ENCODE measurements at places on chromosomes 1 and 21. TPM values are rescaled to one million over a fixed set of nuclear protein-coding genes. Genes with fewer than 3 reads are reported as not detected.
A peak's percentile ranks its signal among the peaks of the same experiment; 100 is the strongest.

The PLEKHN1 gene
- total RNA-seq, result 2.3 TPM

The PRAMEF6 gene
- total RNA-seq, result not detected

The KAZN gene
- total RNA-seq, result 0.58 TPM

DNA sequence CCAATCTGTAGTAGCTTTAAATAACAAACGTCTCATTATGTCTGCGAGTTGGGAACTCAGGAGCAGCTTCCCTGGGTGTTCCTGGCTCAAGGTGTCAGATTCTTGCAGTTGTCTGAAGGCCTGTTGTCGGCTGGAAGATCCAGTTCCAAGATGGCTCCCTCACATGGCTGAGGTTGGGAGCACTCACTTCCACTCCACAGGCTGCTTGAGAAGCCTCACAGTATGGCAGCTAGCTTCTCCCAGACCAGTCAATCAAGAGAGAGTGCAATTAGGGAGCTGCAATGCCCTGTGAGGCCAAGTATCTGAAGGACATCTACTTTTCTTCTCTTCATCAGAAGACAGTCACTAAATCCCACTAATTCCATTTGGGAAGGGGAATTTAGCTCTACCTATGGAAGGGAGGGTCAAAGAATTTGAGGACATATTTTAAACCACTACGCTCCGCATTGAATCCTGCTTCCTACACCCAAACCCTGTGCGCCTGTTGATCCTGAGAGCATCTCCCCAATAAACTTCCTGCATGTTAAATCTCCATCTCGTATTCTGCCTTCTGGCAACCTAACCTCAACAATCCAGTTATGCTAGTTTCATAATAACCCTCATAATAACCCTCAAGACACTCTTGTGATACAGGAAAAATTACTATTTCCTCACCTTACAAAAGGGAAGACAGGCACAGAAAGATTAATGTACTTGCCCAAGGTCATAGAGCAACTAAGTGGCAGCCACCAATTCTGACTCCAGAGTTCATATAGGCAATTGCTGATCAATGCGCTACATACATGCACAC lies 3.6 kb upstream of the VPS26C start:
- no peak for DNase-seq
- H3K36me3 ChIP-seq, result peaks cover 3% of the 10 kb centered on the region
- peak overlapping the region; percentile 4 for H3K4me3 ChIP-seq
- H3K27me3 ChIP-seq, result no peaks in the 10 kb centered on the region

- no peaks in the 10 kb centered on the region for H3K4me1 ChIP-seq
- peaks cover 31% of the 10 kb centered on the region for H3K27me3 ChIP-seq
- no peaks in the 10 kb centered on the region for H3K36me3 ChIP-seq
Measured at GRCh38 chr1:972726-973458, 6.6 kb downstream of the PLEKHN1 start.

DNA sequence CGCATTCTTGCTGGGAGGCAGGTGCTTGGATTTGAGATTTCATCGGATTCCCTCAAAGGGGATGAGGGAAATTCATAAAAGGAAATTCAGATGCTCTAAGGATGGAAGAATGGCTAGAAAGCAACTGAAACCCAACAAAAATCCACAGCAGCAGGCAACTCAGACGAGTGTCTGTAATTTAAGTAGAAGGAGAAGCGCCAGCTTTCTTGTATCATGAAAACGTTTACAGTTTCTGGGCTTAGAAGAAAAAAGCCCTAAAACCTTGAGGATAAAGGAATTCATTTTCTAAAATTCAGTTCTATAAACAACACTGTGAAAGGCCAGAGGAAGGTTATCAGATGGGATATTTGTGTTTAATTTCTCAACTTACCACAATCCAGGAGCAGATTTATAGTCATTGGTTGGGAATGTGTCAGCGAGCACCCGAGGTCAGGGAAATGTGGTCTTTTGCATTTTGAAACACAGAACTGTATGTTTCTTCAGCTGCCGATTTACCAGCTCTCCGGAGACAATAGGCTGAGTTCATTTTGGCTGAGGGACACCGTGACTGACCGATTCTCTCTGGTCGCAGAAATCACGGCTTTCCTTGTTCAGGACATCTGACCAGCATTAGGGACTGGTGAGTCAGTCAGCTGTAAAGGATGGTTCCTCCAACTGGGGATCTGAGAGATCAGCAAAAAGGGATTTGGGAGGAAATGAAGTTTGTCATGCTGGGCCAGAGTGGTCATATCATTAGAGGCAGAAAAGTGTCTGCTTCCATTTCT lies 111.6 kb upstream of the ERRFI1 start:
- H3K4me1 ChIP-seq, result peaks cover 8% of the 10 kb centered on the region
- H3K27ac ChIP-seq, result no peak overlapping the region
- H3K4me3 ChIP-seq, result no peak overlapping the region
- H3K27me3 ChIP-seq, result peaks cover 39% of the 10 kb centered on the region
- no peaks in the 10 kb centered on the region for H3K36me3 ChIP-seq

GRCh38 chr1:66223681-66224080 lies 310.3 kb upstream of the SGIP1 start:
- peaks cover 10% of the 10 kb centered on the region for H3K4me1 ChIP-seq
- no peak overlapping the region for H3K4me3 ChIP-seq
- peaks cover 8% of the 10 kb centered on the region for H3K27me3 ChIP-seq

DNA sequence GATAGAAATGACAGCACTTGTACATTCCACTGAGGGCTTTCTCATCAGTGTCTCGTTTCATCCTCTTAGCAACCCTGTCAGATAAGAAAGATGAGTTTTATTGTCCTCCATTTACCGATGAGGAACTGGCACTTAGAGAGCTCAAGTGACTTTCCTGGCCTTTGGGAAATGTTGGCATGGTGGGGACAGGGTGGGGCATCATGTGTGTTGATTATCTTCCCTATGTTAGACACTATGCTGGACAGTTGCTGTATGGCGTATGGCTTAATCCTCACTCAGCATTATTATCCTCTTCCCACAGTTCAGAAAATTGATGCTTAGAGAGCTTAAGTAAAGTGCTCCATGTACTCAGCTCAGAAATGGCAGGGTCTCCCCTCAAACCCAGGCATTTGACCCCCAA lies 163.2 kb downstream of the CAMTA1 start:
- H3K36me3 ChIP-seq, result no peaks in the 10 kb centered on the region
- no peaks in the 10 kb centered on the region for H3K4me1 ChIP-seq
- H3K4me3 ChIP-seq, result no peak overlapping the region
- H3K27ac ChIP-seq, result no peak overlapping the region
- no peak for DNase-seq

GRCh38 chr1:1215881-1216605 lies 2.1 kb upstream of the TNFRSF4 start:
- no peaks in the 10 kb centered on the region for H3K27me3 ChIP-seq
- peaks cover 49% of the 10 kb centered on the region for H3K4me1 ChIP-seq
- peak overlapping the region; percentile 93 for H3K27ac ChIP-seq
- DNase-seq, result no peak
- H3K4me3 ChIP-seq, result peak overlapping the region; percentile 83
- H3K36me3 ChIP-seq, result peaks cover 10% of the 10 kb centered on the region

GRCh38 chr1:233355841-233356704 lies 28.5 kb downstream of the MAP3K21 start:
- H3K4me3 ChIP-seq, result no peak overlapping the region
- no peak overlapping the region for H3K27ac ChIP-seq
- peaks cover 4% of the 10 kb centered on the region for H3K4me1 ChIP-seq

DNA sequence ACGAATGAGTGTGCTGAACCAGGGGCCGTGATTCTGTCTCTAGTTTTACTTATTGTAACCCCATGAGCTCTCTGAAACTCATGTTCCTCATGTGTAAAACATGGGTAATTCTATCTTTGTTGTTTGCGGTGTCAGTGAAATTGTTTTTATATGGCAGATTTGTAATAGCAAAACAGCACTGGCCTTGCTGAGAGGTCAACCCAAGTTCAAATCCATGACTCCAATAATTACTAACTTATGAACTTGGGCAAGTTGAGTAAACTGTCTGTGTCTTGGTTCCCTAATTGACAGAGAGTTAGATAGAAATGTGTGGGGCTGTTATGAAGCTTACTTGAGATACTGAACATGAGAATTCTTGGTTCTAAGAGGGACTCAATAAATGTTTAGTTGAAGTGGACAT lies 17.8 kb downstream of the C1orf116 start:
- no peaks in the 10 kb centered on the region for H3K36me3 ChIP-seq
- H3K27ac ChIP-seq, result peak overlapping the region; percentile 18
- H3K4me3 ChIP-seq, result no peak overlapping the region
- H3K27me3 ChIP-seq, result peaks cover 49% of the 10 kb centered on the region
- peaks cover 5% of the 10 kb centered on the region for H3K4me1 ChIP-seq
- DNase-seq, result no peak

GRCh38 chr1:223725578-223725977 lies 13.2 kb downstream of the CAPN2 start:
- H3K27me3 ChIP-seq, result no peaks in the 10 kb centered on the region
- no peak overlapping the region for H3K27ac ChIP-seq
- H3K36me3 ChIP-seq, result peaks cover 13% of the 10 kb centered on the region
- H3K4me3 ChIP-seq, result peak overlapping the region; percentile 82
